CD4-positive, alpha-beta T cell (primary cell): ENCODE measurements at places on chromosomes 16 and 17.

DNA sequence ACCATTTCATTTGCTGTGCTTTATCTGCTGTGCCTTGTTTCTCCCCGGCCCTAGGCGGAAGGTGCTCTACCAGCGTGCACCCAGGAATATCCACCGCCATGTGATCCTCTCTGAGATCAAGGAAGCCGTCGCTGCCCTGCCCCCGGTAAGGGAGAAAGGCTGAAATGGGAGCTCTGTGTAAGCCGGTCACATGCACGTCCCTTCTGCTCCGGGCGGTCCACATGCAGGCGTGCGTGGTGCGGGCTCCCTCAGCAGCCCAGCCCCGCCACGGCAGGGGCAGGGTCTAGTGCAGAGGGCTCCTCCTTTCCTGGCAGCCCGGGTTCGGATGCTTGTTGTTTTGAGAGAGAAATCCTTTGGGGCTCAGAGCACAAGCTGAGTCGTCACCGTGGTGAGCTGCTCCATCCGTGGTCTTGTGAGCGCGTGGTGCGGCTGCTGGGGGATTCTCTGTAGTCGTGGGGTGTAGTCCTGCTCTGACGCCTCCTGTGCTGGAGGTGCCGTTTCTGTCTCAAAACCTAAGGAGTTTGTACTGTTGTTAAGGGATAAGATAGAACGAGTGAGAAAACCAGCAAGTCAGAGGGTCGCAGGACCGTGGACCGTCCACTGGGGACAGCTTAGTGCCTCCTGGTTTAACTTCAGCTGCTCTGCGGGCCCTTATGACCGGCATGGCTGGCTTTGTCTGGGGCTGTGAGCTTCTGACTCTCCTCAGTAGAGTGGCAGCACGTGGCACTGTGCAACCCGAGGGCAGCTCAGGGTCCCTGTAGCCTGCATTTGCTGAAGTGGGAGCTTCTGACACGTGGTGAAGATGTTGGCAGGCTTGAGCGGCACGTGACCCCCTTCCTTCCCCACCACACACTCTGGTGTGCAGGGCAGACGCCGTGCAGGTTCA is 12.3 kb upstream of the MC1R start:
- H3K4me1 ChIP-seq = peaks cover 11% of the 10 kb centered on the region
- DNase-seq = no peak
- peaks cover 61% of the 10 kb centered on the region for H3K36me3 ChIP-seq
- no peak overlapping the region for H3K27ac ChIP-seq
- no peak overlapping the region for H3K4me3 ChIP-seq

DNA sequence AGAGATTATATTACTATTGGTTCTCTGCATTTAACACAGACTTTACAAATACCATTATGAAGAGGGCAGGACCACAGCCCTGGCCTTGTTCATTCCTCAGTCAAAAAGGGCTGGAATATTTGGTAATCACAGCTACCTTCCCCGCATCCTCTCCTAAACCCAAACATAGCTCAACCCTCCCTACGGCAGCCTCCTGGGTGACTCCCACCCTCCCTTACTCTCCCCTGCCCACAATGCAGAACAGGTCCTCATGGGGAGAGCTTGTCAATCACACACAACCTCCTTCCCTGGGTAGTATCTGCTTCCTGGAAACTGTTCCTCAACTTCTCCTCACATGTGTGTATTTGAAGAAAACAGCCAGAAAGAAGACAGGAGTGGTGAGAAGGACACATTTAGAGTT is 224.2 kb downstream of the C16orf78 start:
- H3K4me3 ChIP-seq = no peak overlapping the region
- no peaks in the 10 kb centered on the region for H3K36me3 ChIP-seq
- DNase-seq = no peak
- no peak overlapping the region for H3K27ac ChIP-seq

GRCh38 chr16:22425847-22426246 is 51.4 kb upstream of the CDR2 start:
- no peak for DNase-seq
- H3K4me1 ChIP-seq = no peaks in the 10 kb centered on the region
- no peak overlapping the region for H3K27ac ChIP-seq

- H3K4me1 ChIP-seq = no peaks in the 10 kb centered on the region
- no peaks in the 10 kb centered on the region for H3K27me3 ChIP-seq
- H3K36me3 ChIP-seq = no peaks in the 10 kb centered on the region
- no peak overlapping the region for H3K27ac ChIP-seq
- no peak overlapping the region for H3K4me3 ChIP-seq
Measured at GRCh38 chr16:64964126-64964540, 157.7 kb downstream of the CDH11 start.

DNA sequence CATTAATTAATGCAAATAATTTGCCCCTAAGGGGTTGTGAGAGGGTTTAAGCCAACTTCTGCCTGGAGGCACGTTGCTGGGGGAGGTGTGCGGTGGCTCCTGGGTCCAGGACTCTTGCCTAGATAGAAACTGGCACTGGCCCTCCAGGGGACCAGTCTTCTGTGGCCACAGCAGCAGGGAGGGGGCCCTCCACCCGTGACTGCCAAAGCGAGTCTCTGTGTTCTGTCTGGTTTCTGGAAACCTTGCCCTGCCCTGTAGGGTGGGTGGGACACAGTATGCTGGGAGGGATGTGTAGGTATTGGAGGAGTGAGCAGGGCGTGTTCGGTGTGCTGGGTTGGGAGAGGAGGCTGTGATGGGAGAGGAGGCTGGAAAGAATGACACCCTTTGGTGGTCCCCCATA is 78.8 kb downstream of the TBC1D16 start:
- H3K4me1 ChIP-seq = no peaks in the 10 kb centered on the region
- H3K36me3 ChIP-seq = no peaks in the 10 kb centered on the region
- H3K27ac ChIP-seq = no peak overlapping the region
- H3K27me3 ChIP-seq = no peaks in the 10 kb centered on the region
- H3K4me3 ChIP-seq = no peak overlapping the region
- DNase-seq = no peak

DNA sequence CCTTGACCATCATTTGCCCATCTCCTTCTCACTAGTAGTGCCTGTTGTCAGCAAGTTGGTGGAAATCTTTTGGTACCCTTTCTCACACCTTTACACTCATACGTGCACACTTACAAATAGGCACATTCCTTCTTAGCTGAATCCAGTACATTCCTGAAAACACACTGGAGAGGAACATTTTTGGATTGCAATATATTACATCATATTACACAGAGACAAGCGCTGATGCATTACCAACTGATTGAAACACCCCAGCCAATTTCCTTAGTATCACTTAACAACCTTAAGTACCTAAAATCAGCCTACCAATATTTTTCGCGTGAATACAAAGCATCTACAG is 64.1 kb downstream of the PLCG2 start:
- no peak overlapping the region for H3K27ac ChIP-seq
- no peaks in the 10 kb centered on the region for H3K36me3 ChIP-seq
- no peaks in the 10 kb centered on the region for H3K27me3 ChIP-seq
- no peak for DNase-seq

GRCh38 chr16:72876221-72876620 is 171.7 kb downstream of the ZFHX3 start:
- peaks cover 4% of the 10 kb centered on the region for H3K4me1 ChIP-seq
- no peak overlapping the region for H3K4me3 ChIP-seq
- H3K27me3 ChIP-seq = no peaks in the 10 kb centered on the region
- DNase-seq = no peak
- H3K36me3 ChIP-seq = no peaks in the 10 kb centered on the region

GRCh38 chr16:11484691-11485258 is 101.9 kb downstream of the LITAF start:
- H3K27me3 ChIP-seq = no peaks in the 10 kb centered on the region
- H3K4me1 ChIP-seq = no peaks in the 10 kb centered on the region
- DNase-seq = no peak
- H3K36me3 ChIP-seq = no peaks in the 10 kb centered on the region
